ENCODE measurements at places on chromosomes 1 and 21.

DNA sequence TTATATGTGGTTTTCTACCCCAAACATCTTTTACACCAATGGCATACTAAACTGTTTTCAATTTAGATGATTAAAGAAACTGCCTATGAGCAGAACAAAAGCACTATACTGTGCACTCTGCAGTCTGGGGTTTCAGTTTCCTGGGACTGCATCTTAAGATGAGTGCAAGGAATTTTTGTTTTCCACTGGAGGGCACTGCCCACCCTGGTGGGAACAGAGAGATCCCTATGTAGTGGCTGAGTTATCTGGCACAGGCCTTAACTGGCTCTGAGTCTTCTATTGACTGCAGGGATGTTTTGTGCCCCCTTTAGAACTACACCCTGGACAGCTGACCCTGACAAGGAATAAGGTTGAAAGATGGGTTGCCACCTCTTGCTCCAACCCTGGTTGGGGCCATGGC lies 12.0 kb downstream of the PROK1 start:
- DNase-seq, result no peak

DNA sequence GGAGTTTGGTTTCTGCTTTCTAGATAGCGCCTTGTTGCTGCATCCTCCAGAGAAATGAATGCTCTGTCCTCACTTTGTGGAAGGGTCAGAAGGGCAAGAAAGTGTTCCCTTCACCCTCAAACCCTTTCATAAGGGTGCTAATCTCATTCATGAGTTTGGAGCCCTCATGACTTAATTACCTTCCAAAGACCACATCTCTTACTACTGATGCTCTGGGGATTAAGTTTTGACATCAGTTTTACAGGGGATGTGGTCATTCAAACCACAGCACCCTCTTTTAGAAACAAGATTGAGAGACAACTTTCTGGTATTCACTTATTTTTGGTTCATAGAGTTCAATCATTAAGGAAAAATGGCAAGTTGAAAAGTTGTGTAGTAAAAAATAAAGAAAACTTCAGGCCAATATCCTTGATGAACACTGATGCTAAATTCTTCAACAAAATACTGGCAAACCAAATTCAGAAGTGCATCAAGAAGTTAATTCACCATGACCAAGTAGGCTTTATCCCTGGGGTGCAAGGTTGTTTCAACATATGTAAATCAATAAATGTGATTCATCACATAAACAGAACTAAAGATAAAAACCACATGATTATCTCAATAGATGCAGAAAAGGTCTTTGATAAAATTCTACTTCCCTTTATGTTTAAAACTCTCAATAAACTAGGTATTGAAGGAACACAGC lies 442.1 kb downstream of the PTBP2 start:
- DNase-seq, result no peak

DNA sequence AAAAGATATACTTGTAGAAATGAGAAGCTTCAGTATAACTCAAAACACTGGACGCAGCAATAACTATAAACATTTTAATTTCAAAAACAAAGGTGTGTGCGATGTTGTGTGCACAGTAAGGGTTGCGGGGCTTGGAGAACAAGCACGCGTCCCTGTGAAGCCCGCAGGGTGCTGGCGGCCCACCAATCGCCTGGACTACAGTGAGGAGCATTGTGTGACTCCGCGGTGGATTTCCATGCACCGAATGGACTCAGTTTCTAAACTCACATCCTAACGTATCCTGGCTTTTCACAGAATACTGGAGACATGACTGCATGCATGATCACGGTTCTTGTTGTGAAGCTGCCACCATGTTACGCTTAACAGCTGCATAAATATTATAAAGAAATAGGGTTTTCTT lies 33.0 kb downstream of the NTPCR start:
- no peak for DNase-seq

- peak; percentile 58 for DNase-seq
Observed at GRCh38 chr1:115929881-115930280, 46.4 kb upstream of the SLC22A15 start.

DNA sequence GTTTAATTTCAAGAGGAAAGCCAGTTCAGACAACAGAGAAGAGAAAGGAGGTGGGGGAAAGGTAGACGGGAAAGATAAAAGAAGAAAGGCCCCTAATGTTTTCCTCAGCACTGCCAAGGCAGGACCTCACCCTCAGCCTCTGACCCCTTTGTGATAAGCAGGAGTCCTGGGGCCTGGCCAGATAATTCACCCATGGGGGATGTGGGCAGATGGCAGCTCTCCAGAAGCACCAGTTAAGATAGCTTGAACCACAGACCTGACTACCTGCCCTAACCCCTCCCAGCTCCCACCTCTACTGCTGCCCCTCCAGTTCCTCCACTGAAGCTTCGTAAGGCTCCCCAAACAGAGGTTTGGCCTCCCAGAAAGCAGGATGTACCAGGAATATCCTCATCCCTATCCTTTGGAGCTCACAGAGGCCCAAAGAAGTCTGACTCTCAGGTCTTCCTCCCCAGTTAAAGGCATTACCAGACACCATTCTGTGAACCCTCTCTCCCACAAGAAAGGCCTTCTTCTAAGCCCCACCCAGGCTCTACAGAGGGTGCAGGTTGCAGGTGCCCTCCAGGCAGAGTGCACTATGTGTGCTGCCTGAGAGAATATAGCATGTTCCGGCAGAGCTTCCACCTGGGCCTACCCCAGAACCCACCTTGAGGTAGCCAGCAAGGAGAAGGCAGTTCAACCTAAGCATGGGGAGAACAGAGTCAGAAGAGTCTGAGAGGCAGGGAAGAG lies 9.2 kb upstream of the SNAPIN start:
- DNase-seq, result no peak

DNA sequence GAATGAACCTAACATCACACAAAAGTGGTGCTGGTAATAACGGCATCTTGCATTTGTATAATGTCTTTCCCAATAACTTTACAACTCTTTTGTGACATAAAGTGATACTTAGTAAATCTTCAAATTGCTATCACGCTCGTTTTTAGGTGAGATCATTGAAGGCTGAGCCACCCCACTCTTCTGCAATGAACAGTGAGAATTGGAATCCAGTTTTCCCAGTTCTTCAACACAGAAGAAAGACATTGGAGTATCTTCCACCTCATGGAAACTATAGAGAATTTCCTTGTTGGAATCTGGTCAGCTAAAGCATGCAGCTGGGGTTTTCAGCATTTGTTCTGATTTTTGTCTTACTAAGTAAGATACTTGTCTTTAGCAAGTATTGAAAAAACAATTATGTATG lies 59.9 kb upstream of the NRIP1 start:
- DNase-seq, result no peak

DNA sequence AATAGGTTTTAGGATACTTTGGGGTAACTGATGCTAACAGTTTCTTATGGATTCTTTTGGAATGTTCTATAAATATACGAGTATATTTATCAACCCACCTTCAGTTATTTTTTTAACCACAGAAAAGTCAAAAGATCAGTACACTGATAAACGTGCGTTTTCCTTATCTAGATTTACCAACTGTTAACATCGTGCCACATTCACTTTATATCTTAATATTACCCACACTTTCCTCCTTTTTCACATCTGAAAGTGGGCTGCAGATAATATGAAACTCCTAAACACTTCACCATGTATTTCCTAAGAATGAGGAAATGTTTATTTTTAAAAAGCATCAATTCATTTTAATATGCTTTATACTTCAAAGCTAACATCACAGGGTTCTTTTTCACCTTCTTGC lies 7.7 kb downstream of the ATF6 start:
- no peak for DNase-seq

- no peak for DNase-seq
Observed at GRCh38 chr21:44989943-44990780, 50.3 kb downstream of the SLX9 start.

DNA sequence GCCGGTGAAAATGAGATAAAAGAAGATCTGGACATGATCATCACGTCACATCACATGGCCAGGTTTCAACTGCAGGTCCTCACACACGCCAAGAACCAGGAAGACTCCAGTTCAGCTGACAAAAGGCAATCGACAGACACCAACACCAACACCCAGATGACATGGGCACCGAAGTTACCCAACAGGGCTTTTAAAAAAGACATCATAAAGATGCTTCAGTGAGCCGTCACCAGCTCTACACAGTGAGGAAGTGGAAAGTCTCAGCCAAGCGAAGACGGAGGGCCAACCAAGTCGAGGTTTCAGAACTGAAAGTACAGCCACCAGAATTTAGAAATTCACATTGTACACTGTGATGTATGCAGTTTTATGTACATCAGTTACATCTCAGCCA lies 154.3 kb upstream of the COL6A1 start:
- no peak for DNase-seq

DNA sequence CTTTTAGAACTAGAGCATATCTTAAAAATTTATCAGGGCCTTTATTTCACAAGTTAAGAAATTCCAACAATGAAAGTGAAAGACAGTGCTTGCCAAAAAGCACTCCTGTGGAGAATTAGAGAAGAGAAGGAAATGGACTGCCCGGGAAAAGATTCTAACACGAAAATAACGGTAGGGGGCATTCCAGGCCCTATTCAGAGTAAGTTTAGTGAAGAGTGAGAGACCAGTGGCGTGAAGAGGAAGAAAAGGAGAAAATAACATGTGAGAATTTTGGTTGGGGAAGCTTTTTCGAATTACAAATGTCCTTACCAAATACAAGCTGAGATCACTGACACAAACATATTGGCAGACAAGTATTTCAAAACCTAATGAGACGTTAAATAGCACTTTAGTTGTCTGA lies 38.4 kb upstream of the RBM34 start:
- DNase-seq, result peak; percentile 72

DNA sequence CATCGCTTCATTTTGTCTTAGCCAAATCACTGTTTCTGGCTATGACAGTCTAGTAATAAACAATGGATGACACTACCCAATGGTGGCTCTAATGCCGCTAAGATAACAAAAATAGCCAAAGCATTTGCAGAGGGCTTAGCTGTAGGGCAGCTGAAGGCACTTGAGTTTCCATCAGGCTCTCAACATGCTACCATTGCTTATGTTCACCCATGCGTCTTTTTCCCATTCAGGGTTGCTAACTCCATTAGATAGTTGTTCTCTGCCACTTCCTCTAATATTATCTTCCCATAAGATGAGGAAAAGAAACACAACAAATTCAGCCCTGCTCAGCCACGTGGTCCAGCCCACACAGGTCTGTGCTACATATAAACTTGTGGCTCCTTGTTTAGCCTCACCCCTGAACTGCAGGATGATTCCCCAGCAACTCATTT lies 159.6 kb downstream of the TOMM20 start:
- DNase-seq, result no peak

- DNase-seq, result peak; percentile 46
Observed at GRCh38 chr1:39392851-39393573, 98.4 kb upstream of the BMP8A start.

GRCh38 chr21:26784974-26785373 lies 60.2 kb downstream of the ADAMTS1 start:
- DNase-seq, result no peak

- DNase-seq, result peak; percentile 18
Observed at GRCh38 chr1:30748098-30748698, 9.4 kb downstream of the LAPTM5 start.

DNA sequence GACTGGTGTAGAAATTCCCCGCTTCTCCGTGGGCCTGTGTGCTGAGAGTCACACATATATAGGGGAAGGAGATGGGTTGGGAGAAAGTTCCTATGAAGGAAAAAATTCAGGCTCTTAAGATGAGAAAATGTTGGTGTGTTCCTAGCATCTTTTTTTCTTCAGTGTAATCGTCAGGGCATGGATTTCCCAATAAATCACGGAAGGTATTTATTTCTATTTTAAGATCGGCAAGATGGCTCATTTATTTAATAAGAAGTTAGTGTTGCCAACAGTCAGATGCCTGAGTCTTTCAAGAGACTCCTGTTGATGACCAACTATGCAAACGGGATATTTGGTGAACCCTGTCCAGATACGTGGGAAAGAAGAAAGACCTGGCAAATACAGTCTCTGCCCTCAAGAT lies 58.2 kb downstream of the TGFB2 start:
- DNase-seq, result no peak

- DNase-seq, result peak; percentile 94
Observed at GRCh38 chr1:161885003-161885402, 118.9 kb downstream of the ATF6 start.

- DNase-seq, result peak; percentile 31
Observed at GRCh38 chr1:46581681-46582455, 22.2 kb downstream of the MKNK1 start.

DNA sequence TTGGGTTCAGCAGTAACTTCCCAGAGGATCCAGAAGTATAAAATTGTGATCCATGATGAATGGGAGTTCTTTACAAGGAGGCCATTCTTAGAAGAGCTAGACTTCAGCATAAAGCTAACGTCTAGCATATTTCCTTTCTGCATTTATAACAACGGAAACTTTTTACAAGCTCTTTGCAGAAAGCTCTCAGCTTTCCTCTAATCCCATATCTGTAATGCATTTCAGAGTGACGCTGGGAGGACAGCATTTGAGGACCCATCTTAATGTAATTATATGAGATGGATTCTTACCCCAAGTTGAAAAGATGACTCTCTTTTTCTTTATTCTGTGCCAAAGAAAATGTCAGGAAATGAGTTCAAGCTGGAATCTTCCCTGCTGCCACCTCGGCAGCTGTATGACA lies 132.0 kb upstream of the CACHD1 start:
- no peak for DNase-seq

- DNase-seq, result no peak
Observed at GRCh38 chr1:153087652-153088051, 6.7 kb downstream of the SPRR2E start.

- no peak for DNase-seq
Observed at GRCh38 chr1:226994586-226995364, 54.7 kb downstream of the COQ8A start.

DNA sequence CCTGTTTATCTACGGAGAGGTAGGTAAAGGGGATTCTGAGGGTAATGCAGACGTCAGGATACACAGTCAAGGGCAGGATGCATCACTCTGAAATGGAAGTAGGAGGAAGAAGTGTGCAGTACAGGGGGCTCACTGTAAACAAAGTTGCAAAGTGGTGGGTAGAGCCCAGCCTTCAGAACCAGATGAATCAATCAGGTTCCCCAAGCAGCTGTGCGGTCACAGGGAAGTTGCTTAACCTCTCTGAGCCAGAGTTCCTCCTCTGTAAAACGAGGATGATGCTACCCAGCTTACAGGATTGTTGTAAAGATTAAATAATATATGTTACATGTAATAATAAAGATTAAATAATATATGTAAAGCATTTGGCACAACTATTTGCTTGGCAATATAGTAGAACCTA lies 13.5 kb upstream of the MYOM3 start:
- no peak for DNase-seq

- peak; percentile 98 for DNase-seq
Observed at GRCh38 chr1:44485229-44485933, 80.3 kb downstream of the RNF220 start.

DNA sequence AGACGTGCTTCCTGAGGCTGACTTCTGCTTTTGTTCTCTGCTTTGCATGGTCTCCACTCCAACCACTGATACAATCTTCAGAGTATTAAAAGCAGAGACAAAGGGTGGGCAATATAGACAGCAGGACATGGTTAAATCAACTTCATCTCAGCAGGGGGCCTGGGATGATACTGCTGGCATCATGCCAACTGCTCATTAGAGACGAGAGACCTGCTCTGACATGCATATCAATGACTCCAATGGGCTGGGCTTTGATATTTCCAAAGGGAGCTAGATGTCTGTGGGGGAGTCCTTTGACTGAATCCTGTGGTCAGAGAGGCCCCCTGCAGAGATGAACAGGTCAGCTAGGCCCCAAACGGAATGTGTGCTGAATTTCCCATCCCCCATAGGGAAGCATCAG lies 106.6 kb downstream of the ACTL8 start:
- DNase-seq, result no peak

- peak; percentile 53 for DNase-seq
Observed at GRCh38 chr1:1013922-1014648, 788 bp downstream of the ISG15 start.

- no peak for DNase-seq
Observed at GRCh38 chr1:37746806-37747205, 18.1 kb downstream of the EPHA10 start.

GRCh38 chr1:4650481-4650880 lies 3.9 kb upstream of the AJAP1 start:
- DNase-seq, result peak; percentile 7
